Effector CD8-positive, alpha-beta T cell (primary cell): ENCODE measurements at places on chromosomes 5 and 9.

DNA sequence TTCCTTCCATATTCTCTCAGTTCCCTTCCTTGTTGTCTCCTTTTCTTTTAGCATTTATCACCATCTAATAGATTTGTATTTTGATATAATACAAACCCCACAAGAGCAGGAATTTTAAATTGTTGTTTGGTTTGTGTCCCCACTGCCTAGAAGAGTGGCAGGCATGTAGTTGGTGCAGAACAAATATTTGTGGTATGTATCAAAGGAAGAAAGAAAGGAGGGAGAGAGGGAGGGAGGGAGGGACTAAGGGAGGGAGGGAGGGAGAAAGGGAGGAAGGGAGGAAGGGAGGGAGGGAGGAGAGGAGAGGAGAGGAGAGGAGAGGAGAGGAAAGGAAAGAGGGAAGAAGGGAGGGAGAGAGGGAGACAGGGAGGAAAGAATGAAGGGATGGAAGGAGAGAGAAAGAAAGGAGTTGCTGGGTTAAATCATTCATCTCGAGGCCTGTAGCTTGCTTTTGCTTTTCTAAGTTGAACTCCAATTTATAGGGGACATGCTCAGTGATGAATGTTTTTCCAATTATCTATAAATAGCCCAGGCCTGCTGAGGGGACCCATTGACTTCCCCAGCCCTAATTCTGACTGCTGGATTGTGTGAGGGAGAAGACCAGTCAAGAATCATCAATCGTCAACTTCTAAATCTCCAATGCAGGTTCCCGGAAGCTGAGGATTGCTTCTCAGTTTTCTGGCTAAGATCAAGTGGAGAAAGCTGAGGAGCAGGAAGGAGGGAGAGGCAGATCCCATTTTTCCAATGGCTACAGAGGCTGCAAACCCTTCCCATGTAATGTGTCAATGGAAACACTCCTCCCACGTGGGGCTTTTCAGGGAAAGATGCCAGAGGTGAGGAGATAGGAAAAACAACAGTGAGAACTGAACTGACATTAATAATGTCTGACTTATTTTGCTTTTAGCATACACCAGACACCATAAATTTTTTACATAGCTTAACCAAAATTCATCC is 320.7 kb downstream of the ASTN2 start:
- no peak for DNase-seq

- no peak for DNase-seq
Observed at GRCh38 chr5:115424030-115424429, 120.5 kb downstream of the FEM1C start.

GRCh38 chr5:87788416-87788815 is 375.7 kb upstream of the CCNH start:
- DNase-seq, result no peak

GRCh38 chr5:59380350-59380951 is 513.1 kb downstream of the PDE4D start:
- no peak for DNase-seq

- no peak for DNase-seq
Observed at GRCh38 chr5:137194300-137194699, 304.8 kb downstream of the SPOCK1 start.

- DNase-seq, result no peak
Observed at GRCh38 chr9:107274953-107275422, 8.1 kb upstream of the RAD23B start.

- DNase-seq, result no peak
Observed at GRCh38 chr9:109771796-109772531, 8.0 kb upstream of the PALM2AKAP2 start.

DNA sequence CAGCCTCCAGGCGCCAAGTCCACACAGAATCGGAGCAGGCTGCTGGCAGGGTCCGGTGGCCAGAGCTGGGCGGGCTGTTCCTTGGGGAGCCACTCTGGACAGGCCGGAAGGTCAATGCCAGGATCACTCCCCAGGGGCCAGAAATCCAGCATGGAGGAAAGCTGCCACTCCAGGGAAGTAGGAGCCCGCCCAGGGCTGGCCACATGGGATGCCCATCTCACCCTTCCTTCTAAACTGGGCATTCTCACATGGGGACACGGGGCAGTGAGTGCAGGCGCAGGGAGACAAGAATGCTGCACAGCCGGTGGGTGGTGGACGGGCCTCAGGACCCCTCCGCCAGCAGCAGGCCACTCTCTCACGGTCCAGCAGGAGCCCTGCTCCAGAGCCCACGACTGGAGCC is 58.2 kb downstream of the ADAMTS2 start:
- no peak for DNase-seq

DNA sequence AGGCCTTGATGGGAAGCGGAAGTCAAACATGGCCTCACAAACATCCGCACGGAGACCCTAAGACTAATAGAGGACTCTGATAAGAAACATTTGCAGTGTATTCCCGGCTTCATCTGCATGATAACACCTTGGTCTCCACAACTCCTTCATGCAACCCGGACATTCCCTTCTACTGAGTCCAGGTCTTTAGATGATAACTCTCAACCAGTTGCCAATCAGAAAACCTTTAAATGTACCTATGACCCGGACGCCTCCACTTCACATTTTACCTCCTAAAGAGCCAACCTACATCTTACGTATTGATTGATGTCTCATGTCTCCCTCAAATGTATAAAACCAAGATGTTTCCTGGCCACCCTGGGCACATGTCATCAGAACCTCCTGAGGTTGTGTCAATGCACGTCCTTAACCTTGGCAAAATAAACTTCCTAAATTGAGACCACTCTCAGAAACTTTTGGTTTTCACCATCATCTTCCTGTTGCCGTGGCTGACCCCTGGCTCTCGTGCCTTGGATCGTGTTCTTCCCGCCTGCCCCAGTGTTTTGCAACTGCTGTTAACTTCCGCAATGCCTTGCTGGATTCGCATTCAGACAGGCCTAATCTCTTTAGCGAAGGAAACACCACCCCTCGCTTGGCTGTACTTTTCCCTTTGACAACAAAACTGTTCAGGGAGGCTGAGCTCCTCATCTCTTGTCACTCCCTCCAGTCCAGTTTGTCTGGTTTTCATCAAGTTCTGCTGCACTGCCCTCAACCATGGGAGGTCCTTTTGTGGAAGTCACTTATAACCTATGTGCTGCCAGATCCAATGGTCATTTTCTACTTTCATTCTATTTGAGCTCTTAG is 1.1 kb upstream of the DAP start:
- no peak for DNase-seq

GRCh38 chr5:98363157-98363556 is 410.3 kb upstream of the RGMB start:
- no peak for DNase-seq

GRCh38 chr9:87512311-87512710 is 14.6 kb downstream of the DAPK1 start:
- no peak for DNase-seq

DNA sequence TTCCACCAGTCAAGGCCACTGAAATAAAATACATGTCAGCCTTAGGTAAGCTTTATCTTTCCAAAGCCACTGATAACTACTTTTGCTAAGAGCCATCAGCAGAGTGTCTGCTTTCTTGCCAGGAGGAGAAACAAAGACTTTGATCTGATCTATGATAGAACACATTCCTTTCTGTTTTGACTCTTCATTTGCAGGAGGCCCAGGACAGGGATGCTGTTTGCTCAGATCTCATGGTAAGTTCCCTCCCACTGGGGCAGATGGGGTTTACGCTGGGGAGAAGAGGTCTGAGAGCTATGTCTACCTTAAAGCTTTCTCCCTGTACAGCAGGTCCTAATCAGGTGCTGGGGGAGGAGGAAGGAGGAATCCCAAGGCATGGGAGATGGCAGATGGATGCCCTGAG is 497.6 kb downstream of the NTRK2 start:
- no peak for DNase-seq

- no peak for DNase-seq
Observed at GRCh38 chr9:80842389-80842788, 847.0 kb downstream of the TLE1 start.

- DNase-seq, result no peak
Observed at GRCh38 chr9:71706176-71706575, 62.1 kb downstream of the CEMIP2 start.

DNA sequence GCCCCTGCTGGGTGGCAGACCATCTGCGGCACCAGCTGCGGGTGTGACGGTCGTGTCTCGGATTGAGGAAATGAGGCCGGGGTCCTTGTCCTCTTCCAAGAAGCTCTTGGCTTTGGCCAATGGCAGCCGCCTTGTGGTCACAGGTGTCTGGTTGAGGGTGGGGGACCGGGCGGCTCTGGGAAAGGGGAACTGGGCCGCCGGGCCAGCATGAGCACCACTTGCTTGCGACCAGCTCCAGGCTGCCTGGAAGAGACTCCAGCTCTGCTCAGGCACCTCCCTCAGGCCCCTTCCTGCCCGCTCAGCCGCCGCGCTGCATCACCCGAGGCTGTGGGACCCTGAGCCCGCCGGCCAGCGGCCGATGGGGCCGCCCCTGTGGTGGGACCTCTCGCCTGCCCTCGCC is 59.7 kb downstream of the RXRA start:
- no peak for DNase-seq
